ENCODE measurements at places on chromosomes 13 and 19. TPM values are rescaled to one million over a fixed set of nuclear protein-coding genes. Genes with fewer than 3 reads are reported as not detected.

The MPHOSPH8 gene
- total RNA-seq = 29.8 TPM

The SIGLEC6 gene
- not detected for total RNA-seq

The EPS8L1 gene
- total RNA-seq = 63.4 TPM

The CALR3 gene
- total RNA-seq = 0.58 TPM

DNA sequence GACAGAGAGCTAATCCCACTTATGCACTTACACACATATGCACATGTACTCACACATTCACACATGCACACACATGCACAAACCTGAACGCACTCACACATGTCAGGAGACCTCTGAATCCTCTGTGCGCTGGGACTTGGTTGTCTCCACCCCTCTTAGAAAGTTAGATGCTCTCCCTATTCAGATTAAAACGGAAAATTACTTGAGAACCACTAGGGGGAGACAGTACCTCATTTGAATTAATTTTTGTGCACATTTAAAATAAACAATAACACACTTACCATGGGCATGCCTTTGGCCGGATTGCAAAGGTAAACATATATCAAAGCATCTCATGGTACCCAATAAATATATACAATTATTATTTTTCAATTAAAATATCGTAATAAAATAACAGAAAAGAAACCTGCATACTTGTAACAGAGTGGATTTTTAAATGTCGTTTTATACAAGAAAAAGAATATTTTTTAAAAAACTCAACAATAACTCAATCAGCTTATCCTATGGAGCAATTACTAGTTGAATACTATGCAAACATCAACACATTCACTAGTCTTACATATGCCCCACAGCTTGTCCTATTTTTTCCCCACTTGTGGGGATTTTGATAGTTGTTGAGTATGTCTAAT lies 9.5 kb upstream of the LILRB4 start:
- H3K36me3 ChIP-seq = no peaks in the 10 kb centered on the region
- DNase-seq = no peak
- no peaks in the 10 kb centered on the region for H3K4me1 ChIP-seq
- no peaks in the 10 kb centered on the region for H3K27me3 ChIP-seq
- H3K4me3 ChIP-seq = no peak overlapping the region

GRCh38 chr13:39483326-39483725 lies 119.7 kb downstream of the LHFPL6 start:
- no peaks in the 10 kb centered on the region for H3K36me3 ChIP-seq
- no peak for DNase-seq

DNA sequence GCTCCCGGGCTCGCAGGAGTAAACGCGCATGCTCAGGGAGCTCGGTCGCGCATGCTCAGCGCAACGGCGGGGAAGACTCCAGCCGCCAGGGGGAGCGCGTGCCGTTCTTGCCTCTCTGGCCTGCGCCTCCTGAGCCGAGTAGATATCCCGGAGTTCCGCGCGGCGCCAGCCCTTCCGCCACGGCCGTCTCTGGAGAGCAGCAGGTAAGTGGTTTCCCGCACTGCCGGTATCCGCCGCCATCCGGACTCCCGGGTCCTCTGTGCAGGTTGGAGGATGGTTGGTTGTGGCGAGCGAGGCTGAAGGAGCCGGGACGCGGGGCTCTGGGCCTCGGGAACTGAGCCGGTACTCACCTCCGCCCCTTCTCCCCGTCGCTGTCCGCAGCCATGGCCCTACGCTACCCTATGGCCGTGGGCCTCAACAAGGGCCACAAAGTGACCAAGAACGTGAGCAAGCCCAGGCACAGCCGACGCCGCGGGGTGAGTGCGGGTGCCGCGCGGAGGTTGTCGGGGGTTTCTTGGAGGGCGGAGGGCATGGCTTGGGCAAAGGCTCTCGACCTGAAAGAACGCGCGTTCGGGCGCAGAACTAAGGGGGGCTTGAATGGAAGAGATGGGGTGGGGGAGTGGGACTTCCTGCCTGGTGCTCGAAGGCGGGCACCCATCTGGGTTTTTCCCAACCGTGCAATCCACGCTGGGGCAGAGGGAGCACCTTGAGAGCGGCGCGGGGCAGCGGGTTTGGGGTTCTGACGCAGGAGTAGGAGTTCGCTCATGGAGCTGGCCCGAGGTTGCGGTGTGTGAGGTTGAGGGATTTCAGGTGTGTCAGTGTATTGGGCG lies at the start of gene RPL36:
Gene RPL36 (plus strand): TSS at position 171 of the 830 bp plus-strand sequence. CDS start 213 bp downstream, at position 384.
- H3K4me3 ChIP-seq = peak within 1 kb of the TSS; percentile 53
- peaks cover 19% of the 10 kb centered on the region for H3K4me1 ChIP-seq
- DNase-seq = peak; percentile 99
- H3K27ac ChIP-seq = peak within 1 kb of the TSS; percentile 81
- H3K36me3 ChIP-seq = peaks cover 32% of the 10 kb centered on the region

DNA sequence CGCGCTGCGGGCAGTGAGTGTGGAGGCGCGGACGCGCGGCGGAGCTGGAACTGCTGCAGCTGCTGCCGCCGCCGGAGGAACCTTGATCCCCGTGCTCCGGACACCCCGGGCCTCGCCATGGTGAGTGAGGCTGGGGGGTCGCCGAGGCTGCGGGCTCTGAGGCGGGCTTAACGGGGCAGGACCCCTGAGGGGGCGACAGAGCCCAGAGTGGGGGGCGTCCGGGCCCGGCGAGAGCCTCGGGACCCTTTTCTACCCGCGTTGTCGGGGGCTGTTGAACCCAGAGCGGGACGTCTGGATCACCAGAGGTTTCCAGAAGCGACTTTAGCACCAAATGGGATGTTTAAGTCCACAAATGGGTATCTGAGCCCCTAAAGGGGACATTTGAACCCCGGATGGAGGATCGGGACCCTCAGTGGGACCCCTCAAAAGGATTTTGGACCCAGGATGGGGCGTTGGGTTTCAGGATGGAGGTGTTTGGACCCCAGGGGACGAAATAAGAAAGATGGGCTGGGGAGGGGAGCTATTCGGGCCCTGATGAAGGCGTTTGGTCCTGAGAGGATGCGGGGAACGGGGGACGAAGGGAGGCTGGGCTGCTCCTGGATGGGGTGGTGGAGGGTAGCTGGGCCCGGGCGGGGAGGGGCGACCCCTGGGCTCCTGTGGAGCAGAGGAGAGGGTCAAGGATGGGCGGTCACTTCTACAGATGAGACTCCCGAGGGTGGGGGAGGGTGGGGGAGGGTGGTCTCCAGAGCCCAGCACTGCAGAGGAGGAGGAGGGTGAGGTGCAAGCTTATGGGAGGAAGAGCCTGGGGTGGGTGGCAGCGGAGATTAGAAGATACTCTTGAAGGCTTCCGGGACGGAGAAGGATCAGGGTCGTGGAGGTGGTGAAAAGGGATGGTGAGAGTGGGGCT lies at the start of gene CALM3:
Gene CALM3 (plus strand): TSS at position 13 of the 907 bp plus-strand sequence. CDS start 105 bp downstream, at position 118.
- no peaks in the 10 kb centered on the region for H3K27me3 ChIP-seq
- peak within 1 kb of the TSS; percentile 99 for H3K27ac ChIP-seq
- peaks cover 2% of the 10 kb centered on the region for H3K36me3 ChIP-seq
- H3K4me1 ChIP-seq = peaks cover 27% of the 10 kb centered on the region

DNA sequence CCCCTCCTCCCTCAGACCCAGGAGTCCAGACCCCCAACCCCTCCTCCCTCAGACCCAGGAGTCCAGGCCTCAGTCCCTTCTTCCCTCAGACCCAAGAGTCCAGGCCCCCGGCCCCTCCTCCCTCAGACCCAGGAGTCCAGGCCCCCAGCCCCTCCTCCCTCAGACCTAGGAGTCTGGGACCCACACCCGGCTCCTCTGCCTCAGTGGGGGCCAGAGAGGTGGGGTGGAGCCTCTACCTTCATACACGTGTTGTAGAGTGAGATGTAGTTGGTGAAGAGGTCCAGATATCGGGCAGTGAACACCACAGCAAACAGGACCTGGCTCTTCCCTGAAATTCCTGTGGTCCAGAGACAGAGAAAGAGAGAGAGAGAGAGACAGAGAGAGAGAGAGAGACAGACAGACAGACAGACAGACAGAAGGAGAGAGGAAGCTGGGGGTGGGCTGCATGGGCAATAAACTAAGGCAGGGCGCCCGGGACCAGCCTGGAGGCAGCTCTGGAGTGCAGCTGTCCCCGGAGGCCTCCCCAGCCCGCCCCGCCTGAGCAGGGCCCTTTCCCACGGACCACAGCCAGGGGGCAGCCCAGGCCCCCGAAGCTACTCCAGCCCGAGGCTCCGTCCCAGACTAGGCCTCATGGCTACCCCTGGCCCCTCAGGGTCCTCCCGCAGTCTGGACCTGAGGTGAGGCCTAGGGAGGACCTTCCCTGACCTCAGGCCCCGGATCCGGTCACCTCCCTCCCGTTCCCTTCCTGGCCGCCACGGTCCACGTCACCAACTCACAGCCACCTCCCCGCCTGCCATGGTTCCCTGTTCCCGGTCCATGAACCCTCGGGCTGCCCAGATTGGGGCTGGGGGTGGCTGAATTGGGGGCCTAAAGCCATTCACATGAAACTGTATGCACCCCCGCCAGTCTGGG lies 907 bp downstream of the KDELR1 start:
- peaks cover 31% of the 10 kb centered on the region for H3K36me3 ChIP-seq
- H3K4me1 ChIP-seq = peaks cover 22% of the 10 kb centered on the region
- peak overlapping the region; percentile 96 for H3K4me3 ChIP-seq
- peaks cover 18% of the 10 kb centered on the region for H3K27me3 ChIP-seq

GRCh38 chr13:101185606-101186005 lies 230.7 kb downstream of the NALCN start:
- DNase-seq = no peak
- H3K4me1 ChIP-seq = no peaks in the 10 kb centered on the region
- no peaks in the 10 kb centered on the region for H3K27me3 ChIP-seq
- no peaks in the 10 kb centered on the region for H3K36me3 ChIP-seq
- no peak overlapping the region for H3K4me3 ChIP-seq

GRCh38 chr13:78036841-78037240 lies 118.2 kb upstream of the EDNRB start:
- H3K4me3 ChIP-seq = no peak overlapping the region
- no peaks in the 10 kb centered on the region for H3K36me3 ChIP-seq
- H3K27ac ChIP-seq = no peak overlapping the region

DNA sequence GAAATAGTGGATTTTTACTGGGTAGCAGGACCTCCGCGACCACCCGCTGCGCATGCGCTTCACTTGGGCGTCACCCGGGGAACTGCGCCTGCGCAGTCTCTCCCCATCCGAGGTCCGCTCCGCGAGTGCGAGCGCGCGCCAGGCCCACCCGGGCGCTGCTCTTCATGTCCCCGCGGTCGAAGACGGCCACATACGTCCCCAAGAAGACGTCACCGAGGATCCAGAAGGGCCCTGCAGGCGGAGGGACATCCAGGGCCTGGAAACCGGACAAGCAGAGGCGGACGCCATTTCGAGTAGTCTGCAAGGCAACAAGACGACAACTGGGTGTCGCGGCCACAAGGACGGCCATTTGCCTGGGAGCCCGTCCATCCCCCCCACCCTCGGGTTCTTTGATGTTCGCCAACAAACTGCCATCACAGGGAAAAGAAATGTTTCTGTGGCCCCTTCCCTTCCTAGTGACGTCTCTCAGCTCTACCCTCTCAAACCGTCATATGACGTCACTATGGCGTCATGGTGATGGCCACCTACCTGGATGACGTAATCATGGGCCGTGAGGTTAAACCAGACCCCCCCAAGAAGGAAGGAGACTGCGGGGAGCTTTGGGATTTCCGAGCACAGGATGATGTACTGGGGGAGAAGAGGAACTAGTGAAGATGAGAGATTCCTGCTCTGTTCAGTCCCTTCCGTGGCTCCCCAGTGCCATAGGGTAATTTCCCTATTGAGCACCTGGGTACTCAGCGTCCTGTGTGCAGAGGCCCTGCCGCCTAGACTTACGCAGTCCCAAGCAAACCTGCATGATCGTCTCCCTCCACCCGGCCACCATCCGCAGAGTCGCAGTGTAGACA lies 6.7 kb downstream of the NAPSA start:
- peak; percentile 58 for DNase-seq
- peaks cover 37% of the 10 kb centered on the region for H3K4me1 ChIP-seq
- H3K27me3 ChIP-seq = no peaks in the 10 kb centered on the region
- H3K36me3 ChIP-seq = no peaks in the 10 kb centered on the region
- no peak overlapping the region for H3K4me3 ChIP-seq
- peak overlapping the region; percentile 81 for H3K27ac ChIP-seq

DNA sequence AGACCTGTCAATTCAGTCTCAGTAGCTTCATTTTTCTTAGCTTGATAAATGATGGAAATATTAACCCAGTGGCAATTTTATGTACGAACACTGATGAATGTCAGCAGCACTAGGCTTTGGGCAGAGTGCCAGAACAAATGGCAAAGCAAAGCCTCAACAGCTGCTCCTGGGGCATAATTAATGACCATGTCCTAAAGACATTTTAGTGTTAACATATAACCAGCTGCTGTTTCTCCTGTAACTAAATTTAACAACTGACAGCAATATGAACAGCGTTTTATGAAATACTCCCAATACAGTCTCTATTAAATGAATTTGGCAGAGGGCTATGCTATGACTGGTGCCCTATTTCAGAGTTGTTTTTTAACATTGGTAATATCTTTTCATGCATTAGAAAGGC lies 47.1 kb downstream of the ZNF568 start:
- H3K36me3 ChIP-seq = no peaks in the 10 kb centered on the region
- no peak overlapping the region for H3K4me3 ChIP-seq
- no peak for DNase-seq

GRCh38 chr19:15986701-15987100 lies 37.9 kb downstream of the OR10H4 start:
- DNase-seq = no peak
- H3K4me3 ChIP-seq = no peak overlapping the region
- H3K27me3 ChIP-seq = no peaks in the 10 kb centered on the region
- H3K27ac ChIP-seq = no peak overlapping the region
- H3K4me1 ChIP-seq = no peaks in the 10 kb centered on the region
- H3K36me3 ChIP-seq = no peaks in the 10 kb centered on the region

DNA sequence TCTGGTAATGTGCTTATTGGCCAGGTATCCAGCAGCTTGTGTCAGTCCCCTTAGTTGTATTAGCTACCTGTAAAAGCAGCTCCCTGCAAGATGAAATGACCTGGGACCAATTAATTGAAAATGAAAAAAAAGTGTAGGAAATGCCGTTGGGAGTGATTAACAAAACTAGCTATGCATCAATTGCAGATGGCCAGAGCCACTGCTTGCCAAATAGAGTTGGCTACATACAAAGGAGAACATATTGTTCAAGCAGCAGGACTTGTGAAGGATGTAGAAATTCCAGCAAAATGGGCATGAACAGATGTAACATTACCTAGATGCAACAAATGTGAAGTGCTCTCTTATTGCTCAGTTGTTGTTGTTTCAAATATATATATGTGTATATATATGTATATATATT lies 300.5 kb downstream of the PCDH17 start:
- no peak for DNase-seq

DNA sequence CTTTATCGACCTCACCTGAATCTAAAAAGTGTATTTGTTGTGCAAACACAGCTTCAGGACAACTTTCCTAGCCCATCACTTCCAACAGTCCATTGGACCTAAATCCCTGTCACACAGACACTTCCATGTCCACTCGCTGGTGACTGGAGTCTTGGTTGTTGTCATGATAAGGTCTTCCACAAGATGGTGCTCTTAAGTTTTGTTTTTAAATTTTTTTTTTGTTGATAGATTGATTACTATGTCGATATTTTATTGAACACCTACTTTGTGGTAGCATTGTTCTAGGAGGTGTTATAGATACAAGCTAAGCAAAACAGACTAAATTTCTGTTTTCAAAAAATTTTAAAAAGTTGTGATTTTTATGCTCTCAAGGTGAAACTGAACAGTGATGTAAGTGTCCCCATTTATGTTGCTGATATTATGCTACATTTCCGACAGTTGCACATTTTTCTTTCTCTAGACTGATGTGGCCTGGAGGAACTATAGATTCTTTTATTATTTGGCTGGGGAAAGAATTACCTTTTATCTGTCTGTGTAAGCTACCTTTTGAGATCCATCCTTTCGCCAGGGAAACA lies 8.1 kb upstream of the ERICH6B start:
- H3K27me3 ChIP-seq = no peaks in the 10 kb centered on the region
- H3K4me1 ChIP-seq = no peaks in the 10 kb centered on the region
- no peak for DNase-seq

Data from thyroid gland (tissue), 4 donors.